Fibroblast of the conjunctiva (primary cell): ENCODE measurements at places on chromosomes 16 and 17.

DNA sequence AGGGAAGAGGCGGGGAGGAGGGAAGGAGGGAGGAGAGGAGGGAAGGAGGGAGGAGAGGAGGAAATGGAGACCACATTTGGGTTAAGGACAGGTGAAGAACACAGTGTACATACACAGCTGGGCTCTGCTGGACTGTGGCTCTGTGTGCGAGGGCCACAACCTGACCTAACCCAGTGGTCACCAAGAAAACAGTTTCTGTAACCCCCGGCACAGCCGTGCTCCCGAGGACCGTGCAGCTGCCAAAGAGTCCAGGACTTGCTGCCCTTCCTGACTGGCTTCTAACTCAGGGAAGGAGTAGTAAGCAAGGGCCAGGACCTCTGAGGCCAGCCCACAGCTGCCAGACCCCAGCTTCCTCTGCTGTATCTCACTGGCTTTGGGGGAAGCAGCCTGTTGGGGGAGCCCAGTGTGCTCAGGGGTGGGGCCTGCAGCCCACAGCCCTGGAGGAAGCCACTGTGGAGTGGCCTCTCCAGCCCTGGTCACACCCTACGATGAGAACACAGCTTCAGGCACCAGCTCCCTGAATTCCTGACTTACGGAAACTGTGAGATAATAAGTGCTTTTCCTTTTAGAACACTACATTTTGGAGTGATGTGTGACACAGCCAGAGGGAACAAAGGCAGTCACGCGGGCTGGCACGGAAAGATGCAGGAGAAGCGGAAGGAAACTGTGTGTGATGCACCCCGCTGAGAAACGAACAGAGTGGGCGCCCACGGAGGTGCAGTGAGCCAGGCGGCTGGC lies 32.3 kb downstream of the SLC7A5 start:
- DNase-seq: no peak

- DNase-seq: no peak
Observed at GRCh38 chr17:27544350-27545131, 86.4 kb upstream of the LGALS9 start.

- DNase-seq: no peak
Observed at GRCh38 chr16:83928341-83929055, 24.5 kb upstream of the OSGIN1 start.

- DNase-seq: no peak
Observed at GRCh38 chr16:2821487-2822157, 4.6 kb downstream of the PRSS21 start.

- DNase-seq: peak; percentile 27
Observed at GRCh38 chr17:78993241-78993956, 13.7 kb upstream of the LGALS3BP start.

DNA sequence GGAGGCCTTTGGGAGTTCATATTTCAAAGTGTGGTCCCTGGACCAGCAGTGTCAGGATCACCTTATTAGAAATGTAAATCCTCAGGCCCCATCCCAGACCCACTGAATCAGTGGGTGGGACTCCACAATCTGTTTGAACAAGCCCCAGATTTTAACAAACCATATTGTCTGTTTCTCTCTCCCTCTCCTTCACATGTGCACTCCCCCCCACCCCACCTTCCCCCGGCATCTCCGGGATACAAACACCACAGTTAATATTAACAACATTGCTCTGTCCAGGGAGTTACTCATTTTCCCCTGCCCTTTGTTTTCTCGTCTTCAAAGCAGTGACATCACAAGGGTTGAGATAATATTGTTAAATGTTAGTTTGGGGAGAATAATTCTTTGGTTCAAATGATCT lies 127.3 kb downstream of the KATNIP start:
- DNase-seq: no peak

DNA sequence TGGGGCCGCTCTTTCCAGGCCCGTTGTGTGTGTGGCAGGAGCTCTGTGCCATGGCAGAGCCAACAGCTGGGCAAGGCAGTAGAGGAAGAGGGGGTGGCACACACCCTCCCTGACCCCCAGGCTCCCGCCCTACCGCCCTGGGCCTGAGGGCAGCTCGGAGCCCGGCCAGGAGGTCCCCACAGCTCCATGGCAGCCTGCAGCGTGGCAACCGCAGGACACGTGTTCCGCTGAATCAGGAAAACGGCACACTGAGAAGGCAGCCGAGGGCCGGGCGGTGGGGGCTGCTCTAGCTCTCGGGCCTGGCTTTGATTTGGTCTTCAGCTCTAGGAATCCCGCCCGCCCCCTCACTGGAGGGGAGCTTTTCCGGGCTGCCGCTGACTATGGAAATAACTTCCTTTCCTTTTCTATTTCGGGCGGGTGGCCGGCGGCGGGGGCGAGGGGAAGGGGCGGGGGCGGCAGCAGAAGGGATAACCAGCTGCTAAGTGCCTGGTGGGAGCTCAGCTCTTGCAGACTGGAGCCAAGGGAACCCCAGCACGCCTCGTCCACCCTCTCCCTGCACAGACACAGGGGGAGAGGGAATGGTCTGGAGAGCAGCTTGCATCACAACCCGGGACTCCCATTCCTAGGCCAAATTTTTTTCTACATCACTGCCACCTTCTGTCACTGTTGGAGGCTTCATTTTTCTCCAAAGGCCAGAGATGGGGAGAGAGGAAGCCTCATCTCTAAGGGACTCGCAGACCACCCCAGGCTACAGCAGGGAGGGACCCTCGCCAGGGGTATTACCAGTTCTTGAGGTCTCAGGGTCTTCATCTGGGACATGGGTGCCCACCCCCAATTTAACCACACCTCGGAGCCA lies 24.8 kb upstream of the MRPS23 start:
- DNase-seq: peak; percentile 79

DNA sequence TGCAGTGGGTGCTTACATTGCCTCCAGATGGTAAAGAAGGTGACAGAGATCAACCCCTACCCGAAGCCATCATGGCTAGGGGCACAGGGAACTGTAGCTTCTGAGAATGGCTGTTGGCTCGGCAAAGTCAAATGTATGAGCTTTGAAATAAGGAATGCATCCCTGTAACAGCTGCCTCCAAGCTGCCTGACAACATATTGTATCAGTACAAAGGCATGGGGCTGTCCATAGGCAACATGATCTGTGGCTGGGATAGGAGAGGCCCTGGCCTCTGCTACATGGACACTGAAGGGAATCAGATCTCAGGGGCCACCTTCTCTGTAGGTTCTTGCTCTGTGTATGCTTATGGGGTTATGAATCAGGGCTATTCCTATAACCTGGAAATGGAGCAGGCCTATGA lies 119.2 kb upstream of the NETO2 start:
- DNase-seq: no peak

DNA sequence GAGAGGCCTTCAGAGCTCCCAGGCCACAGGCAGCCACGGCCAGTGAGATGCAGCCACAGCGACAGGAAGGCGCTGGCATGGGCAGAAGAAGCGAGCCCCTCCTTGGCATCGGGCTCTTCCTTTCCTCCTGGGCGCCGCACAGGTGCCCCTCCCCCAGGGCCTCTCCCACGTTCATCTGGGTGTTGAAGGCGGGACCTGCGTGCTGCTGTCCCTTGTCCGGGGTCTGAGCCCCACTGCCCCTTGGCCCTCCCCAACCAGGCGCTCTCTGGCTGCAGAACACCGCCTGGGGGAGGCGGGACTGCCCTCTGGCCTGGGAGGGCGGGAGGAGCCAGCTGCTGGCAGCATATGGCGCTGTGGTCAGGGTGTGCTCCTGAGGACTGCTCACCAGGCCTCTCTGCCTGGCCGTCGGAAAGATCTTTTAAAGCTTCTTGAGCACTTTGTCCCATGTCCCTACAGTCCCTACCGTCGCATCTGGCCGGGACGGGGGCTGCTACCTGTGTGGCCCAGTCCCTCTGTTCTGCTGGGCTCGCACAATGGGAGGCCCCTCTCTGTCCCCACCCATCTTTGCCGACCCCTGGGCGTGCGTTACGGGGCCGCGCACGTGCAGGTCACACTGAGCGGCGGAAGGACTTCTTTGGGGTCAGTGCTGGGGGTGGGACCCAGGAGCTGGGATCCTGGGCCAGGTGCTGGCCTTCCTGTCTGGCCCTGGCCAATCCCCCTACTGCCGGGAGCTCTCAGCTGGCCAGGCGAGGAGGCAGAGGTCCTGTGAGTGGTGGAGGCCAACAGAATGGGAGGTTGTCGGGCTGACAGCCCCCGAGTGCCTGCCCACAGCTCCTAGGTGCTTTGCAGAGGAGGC lies 1.7 kb downstream of the SLC25A10 start:
- DNase-seq: no peak

DNA sequence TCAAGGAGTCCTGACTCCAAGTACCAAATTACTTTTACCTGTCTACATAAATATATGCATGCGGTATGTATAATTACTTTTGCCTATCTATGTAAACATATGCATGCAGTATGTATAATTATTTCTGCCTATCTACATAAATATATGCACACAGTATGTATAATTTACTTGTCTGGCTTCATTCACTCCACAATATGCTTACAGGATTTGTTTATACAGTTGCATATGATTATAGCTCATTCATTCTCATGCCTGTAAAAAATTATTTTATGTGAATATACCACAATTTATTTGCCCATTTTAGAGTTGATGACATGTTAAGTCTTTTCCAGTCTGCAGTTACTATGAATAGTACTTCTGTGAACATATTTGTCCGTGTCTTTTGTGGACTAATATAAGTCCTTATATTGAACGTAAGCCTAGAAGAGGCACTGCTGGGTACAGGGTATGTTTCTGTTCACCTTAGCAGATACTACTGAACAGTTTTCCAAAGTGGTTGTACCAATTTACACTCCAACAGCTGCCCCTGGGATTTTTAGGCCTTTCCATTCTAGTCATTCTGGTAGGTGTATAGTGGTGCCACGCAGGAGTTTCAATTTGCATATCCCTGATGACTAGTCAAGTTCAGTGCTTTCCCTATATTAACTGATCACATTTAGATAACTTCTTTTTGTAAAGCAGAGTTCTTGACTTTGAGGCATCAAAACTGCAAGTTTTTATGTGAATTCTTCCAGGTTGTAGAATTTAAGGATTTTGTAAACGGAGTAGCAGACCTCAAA lies 47.0 kb downstream of the MARVELD3 start:
- no peak for DNase-seq

- DNase-seq: no peak
Observed at GRCh38 chr17:58275417-58275816, 5.3 kb downstream of the MPO start.

DNA sequence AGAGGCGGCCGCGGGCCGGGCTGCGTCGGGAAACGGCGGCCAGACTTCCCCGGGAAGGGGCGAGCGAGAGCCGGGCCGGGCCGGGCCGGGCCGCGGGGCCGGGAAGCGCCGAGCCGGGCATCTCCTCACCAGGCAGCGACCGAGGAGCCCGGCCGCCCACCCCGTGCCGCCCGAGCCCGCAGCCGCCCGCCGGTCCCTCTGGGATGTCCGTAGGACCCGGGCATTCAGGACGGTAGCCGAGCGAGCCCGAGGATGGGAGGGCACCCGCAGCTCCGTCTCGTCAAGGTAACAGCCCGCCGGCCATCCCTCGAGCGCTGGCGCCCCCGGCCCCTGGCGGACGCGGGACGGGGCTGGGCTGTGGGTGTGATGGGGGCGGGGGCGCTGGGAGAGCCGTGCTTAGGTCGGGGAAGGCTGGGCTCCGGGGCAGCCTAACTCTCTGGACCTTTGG lies at the start of gene CRHR1:
Gene CRHR1 (plus strand): TSS at position 28 of the 448 bp plus-strand sequence. CDS start 225 bp downstream, at position 253.
- DNase-seq: no peak

DNA sequence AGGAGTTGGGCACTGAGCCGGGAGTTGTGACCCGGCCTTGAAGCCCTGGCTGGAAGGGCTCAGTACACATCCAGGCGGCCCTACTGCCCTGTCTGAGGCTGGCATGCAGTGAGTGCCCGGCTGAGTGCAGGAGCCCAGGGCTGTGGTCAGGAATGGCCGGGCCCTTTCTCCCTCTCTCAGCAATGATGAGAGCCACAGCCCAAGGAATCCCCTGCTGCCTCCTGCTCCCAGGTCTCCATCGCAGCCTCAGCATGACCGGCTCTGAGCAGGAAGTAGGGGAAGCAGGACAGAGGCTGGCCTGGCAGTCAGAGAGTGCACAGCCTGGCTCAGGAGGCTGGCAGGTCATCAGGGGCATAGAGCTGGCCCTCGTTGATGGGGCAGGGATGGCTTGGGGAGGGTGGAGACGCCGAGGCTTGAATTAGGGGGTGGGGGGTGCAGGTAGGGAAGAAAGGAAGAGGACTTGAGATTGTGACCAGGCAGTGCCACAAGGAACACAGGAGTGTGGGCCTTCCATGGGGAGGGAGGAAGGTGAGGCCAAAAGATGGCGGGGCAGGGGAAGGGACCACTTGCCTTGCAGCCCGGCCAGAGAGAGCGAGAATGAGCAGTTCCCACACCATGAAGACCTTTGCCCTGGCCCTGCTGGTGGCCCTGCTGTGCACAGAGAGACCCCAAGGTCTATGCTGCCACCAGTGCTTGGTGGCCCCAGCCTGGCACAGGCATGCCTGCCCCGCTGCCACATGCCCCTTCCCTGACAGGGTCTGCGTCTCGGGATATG lies 32.1 kb upstream of the KRT17 start:
- no peak for DNase-seq

DNA sequence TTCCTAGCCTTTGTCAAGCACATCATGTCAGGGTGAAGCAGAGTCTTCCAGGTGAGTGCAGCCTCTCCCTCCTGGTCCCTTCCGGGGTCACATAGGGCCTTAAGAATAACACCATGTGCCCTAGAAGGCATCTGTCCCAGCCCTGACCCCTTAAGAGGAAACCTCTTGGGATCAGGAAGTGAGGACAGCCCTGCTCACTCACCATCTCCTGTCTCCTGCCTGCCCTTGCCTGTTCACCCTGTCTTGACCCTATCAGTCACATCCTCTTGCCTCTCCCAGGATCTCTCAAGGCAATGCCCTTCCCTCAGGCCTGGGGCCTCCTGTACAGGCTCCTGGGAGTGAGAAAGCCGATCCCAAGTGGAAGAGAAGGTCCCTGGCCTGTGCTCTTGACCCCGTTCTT lies 13.9 kb downstream of the MYL4 start:
- no peak for DNase-seq

DNA sequence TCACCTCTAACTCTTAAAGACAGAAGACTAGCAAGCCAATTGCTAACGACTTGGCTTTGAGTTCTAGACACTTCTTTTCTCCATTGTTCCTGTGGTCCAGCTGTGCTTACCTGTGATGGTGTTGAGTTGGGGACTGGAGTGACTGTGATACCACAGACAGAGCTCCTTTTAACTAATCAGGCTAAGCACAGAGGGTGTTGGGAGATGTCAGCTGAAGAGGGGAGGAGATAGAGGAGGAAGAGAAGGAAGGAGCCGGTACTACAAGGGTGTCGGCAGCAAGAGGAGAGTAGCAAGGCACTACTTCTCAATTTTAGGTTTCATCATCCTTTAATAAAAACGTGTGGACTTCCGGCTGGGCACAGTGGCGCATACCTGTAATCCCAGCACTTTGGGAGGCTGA lies 5.1 kb upstream of the MYO1D start:
- no peak for DNase-seq

DNA sequence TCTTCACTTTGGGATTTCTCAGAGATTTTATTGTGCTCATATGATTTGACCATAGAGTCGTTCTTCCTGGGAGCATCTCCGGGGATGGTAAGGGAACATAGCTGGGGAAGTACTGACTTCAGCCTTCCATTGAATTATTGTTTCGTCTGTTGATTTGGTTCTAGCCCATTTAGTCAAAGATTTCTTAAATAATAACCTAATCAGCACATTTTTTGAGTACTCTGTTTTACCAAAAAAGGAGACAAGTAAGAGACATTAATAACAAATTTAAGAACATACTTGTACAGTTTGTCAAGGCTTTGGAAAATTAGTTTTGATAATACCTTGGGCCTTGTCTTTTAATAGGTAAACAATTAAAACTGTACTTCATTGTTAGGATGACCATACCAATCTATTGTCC lies 78.0 kb downstream of the CDRT15 start:
- no peak for DNase-seq

- DNase-seq: no peak
Observed at GRCh38 chr17:70661342-70662222, 492.2 kb downstream of the KCNJ2 start.

- DNase-seq: no peak
Observed at GRCh38 chr17:31310886-31311285, 3.0 kb downstream of the EVI2B start.

- DNase-seq: no peak
Observed at GRCh38 chr17:43531955-43532354, 14.2 kb downstream of the ETV4 start.
